Inflammatory macrophage (primary cell): ENCODE measurements at places on chromosomes 16 and 17.

DNA sequence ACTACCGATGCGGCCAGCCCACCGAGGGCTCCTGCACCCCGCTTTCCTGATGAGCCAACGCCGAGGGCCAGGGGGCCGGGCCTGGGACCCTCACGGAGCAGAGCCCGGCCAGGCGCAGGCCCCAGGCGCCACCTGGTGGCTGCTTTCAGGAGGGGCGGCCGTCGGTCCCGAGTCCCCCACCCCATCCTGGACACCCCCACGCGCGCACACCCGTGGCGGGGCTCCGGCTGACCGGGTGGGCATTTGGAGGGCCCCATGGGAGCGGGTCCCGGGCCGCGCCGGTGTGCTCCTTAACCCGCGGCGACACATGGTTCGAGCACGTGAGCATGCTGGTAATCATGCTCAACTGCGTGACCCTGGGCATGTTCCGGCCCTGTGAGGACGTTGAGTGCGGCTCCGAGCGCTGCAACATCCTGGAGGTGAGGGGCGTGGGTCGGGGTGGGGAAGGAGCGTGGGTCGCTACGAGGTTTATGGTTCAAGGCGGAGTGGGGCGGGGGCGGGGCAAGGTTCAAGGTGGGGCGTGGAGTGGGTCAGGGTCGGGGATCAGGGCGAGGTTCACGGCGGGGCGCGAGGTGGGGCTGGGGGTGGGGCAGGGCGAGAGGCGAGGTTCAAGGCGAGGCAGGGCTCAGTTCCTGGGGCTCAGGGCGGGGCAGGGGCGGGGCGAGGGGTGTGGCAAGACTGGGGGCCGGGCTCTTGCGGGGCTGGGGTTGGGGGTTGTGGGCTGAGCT lies 30.2 kb downstream of the TPSG1 start:
- DNase-seq, result no peak

DNA sequence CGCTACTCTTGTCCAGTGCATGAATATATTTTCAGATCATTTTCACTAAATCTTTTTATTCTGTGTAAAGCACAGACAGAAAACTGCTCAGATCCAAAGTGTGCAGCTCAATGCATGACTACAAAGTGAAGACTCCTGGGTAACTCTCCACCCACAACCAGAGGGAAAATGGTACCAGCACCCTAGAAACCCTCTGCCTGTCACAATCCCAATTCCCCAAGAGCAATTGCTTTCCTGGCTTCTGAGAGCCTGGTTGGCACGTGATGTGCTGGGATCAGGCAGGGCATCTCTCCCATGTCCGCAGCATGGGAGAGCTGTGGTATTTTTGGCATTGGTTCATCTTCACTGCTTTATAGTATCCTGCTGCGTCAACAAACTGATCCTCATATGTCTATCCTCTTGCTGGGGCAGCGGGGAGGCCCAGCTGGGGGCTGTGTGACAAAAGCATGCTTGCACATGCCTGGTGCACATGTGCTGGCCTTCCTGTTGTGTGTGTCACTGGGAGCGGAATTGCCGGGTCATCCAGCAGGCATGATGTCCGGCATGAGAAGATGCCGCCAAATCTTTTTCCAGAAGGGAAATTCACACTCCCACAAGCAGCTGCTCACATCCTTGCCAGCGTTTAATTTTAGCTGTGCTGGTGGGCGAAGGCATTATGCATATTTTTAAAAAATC lies 278.9 kb upstream of the FOXF1 start:
- DNase-seq, result no peak

GRCh38 chr16:4796982-4797804 lies 2.0 kb downstream of the SMIM22 start:
- DNase-seq, result no peak

GRCh38 chr17:77119668-77120301 lies 21.0 kb upstream of the SEC14L1 start:
- no peak for DNase-seq

- peak; percentile 36 for DNase-seq
Observed at GRCh38 chr16:57795431-57795878, 6.8 kb downstream of the KIFC3 start.

DNA sequence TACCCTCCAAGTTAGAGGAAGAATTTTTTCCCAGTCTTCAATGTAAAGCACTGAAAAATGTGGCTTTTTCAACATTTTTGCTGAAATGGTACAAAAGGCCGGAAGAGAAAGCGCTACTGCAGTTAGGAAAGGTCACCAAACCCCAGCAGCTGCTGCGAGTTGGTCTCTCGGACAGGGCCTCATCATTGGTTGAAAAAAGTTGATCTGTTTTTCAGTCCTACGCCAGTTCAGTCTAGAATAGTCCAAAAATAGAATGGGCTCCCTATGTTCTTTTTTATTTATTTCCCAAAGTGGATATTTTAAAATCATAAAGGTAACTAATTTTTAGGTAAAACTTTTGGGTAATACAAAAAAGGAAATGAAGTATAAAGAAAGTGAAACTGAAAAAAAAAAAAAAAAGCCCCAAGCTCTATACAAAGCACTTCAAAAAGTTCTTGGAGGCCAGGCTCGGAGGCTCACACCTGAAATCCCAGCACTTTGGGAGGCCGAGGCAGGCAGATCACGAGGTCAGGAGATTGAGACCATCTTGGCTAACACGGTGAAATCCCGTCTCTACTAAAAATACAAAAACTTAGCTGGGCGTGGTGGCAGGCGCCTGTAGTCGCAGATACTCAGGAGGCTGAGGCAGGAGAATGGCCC lies 17.4 kb downstream of the ADAP2 start:
- peak; percentile 34 for DNase-seq

GRCh38 chr17:77332034-77332971 lies 191.5 kb downstream of the SEC14L1 start:
- no peak for DNase-seq

DNA sequence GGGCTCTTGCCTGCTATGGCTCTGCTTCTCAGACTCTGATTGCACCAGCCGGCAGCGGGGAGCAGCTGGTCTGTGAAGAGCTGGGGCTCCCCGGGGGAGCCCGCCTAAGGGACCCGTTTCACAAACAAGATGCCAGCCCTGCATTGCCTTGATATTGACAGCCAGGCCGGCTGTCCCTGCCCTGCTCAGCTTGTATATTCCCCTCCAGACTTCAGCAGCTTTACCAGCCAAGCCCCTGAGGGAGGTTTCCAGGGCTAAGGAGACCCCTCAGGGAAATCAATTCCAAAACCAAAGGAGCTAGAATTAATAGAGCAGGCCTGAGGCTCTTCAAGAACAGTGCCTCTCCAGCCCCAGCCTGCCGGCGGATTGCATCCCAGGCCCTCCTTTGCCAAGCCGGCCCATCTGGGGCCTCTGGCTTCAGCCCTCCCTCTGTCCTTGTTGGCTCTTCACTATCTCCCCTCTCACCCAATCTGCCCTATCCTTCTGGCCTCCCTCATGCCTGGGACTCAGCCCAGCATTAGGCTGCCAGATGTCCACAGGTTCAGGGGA lies 5.7 kb downstream of the CALB2 start:
- DNase-seq, result no peak
